Stimulated activated CD8-positive, alpha-beta memory T cell treated with anti-CD3 and anti-CD28 coated beads, Interleukin-4, amount 100 ng/mL, for 1 hour (primary cell): ENCODE measurements at places on chromosomes 12 and 14.

GRCh38 chr12:4938900-4939299 is 29.2 kb downstream of the KCNA1 start:
- no peak for DNase-seq

DNA sequence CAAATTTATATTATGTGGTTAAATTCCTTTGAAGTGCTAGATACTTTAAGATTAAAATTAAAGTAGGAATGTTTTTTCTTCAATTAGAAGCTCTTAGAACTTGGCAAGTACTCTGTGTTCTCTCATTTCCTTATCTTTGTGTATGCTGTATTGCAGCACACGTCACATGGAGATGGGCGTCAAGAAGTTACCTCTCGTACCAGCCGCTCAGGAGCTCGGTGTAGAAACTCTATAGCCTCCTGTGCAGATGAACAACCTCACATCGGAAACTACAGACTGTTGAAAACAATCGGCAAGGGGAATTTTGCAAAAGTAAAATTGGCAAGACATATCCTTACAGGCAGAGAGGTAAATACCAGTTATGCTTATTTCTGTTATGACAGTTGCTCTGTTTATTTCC is 19.7 kb downstream of the MARK3 start:
- DNase-seq = no peak

- DNase-seq = no peak
Measured at GRCh38 chr12:15225136-15225862, 4.1 kb upstream of the RERG start.

GRCh38 chr14:63616015-63616414 is 25.7 kb downstream of the WDR89 start:
- DNase-seq = no peak

DNA sequence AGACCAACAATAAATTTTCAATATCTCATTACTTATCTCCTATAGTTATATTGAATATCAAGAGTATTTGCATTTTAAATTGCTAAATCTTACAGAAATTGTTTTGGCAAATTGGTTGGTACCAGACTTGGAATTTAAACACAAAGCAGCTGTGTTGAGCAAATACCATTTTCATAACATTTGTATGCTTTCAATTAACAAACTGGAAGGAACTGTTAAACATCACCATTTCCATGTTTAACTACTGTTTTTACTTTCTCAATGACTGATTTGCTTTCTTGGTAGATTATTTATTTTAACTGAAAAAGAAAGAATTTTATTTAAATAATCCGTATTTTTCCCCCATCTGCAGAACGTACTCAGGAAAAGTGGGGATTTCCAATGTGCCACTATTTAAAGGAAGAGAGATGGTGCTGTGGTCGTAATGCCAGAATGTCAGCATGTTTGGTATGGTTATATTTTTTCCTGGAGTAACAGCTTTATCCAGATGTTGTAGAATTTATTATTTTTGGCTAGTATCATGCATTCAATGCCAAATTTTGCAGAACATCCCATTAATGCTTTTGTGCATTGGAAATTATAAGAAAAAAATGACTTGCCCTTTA is 72.3 kb downstream of the METTL25 start:
- DNase-seq = no peak

GRCh38 chr12:3456809-3457208 is 34.2 kb upstream of the PRMT8 start:
- DNase-seq = no peak

DNA sequence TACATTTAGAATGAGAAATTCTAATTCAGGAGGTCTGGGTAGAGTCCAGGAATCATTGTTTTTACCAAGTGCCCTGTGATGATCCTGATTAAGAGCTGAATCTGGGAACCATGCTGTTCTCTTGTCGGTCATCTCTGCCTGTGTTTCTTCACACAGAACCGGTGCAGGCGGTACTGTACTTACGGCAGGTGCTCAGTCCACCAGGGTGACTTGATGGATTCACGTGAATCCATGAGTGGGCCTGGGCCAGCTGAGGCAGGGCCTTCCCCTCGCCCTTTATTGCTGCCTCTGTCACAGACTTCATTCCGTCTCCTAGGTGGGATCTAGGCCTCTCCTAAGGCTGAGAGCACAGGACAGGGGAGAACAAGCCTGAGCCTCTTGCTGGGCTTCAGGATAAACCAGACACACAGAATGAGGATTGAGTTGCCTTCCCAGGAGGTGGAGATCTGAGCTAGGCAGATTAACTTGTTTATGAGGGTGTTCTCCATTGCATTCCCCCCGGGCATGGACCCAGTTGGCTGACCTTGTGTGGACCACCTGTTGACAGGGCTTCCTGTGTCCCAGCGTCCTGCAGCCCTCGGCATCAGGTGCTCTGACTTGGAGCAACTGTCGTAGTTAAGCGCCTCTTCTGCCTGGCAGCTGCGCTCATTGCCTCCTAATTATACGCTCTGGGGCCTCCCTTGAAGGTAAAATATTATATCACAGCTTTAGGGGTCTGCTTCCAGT is 42.1 kb downstream of the B4GALNT3 start:
- no peak for DNase-seq

- DNase-seq = no peak
Measured at GRCh38 chr14:59998564-59998963, 78.6 kb downstream of the LRRC9 start.

GRCh38 chr12:126157575-126157966 is 1092.3 kb downstream of the AACS start:
- no peak for DNase-seq

DNA sequence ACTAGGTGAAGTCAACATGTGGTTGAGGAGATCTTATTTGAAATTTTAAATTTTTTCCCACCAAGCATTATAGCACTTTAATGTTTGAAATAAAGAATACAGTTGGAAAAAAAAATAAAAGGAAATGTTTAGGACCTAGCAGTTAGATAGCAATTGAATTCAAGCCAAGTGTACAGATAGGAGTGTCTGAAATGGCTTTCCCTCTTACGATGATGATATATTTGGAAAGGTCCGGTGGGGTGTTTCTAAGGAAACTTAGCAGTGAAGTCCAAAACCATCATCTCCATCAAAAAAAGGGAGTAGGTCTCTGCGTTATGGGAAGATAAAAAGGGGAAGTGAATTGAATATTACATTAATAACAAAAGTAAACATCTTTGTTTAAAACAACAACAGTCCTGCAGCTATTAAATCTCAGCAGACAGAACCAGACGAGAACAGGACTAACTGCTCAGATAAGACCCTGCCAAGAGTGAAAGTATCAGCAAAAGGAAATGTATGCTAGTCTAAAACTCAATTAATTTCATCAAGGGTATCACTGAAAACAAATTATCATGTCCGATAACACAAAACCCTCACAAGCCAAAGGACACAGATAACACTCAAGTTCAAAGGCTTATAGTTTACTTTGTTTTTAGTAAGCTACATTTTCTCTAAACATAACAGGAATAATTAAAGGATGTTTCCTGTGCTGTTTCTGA is 242.0 kb downstream of the BMP4 start:
- no peak for DNase-seq

DNA sequence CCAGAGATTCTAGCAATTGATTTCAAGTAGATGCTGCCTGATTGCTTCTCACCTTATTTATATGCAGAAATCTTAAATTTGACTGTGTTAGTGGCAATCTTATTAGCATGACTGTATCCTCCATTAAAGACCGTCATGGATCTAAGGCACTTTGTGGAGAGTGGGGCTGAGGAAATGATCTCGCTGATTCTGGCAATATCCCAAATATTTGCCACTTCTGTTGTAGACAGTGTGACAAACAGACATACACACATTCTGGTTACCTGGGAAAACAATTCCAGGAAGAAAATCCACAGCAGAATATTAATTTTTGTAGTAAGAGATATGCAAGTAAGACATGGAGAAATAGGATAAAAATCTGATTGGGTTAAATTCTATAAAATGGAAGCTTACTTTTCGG is 269.0 kb upstream of the G2E3 start:
- DNase-seq = no peak

DNA sequence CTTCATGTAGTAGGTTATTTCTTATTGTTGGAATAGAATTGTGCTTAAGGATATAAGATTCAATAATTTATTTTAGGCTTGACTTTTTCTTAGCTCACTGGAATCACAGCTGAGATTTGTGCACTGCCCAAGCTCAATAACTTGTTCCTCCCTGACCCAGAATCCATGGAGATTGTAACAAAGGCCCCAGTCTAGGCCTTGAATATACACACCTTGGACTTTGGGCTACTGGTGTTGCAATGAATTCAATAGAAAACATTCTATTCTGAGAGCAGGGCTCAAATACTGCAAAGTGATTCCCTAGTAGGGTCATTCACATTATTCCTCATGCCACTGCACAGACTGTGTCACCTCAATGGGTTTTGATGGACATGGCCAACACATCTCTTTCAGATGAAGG is 352.4 kb downstream of the GALC start:
- no peak for DNase-seq

GRCh38 chr14:76245097-76245496 is 93.4 kb downstream of the GPATCH2L start:
- DNase-seq = no peak

DNA sequence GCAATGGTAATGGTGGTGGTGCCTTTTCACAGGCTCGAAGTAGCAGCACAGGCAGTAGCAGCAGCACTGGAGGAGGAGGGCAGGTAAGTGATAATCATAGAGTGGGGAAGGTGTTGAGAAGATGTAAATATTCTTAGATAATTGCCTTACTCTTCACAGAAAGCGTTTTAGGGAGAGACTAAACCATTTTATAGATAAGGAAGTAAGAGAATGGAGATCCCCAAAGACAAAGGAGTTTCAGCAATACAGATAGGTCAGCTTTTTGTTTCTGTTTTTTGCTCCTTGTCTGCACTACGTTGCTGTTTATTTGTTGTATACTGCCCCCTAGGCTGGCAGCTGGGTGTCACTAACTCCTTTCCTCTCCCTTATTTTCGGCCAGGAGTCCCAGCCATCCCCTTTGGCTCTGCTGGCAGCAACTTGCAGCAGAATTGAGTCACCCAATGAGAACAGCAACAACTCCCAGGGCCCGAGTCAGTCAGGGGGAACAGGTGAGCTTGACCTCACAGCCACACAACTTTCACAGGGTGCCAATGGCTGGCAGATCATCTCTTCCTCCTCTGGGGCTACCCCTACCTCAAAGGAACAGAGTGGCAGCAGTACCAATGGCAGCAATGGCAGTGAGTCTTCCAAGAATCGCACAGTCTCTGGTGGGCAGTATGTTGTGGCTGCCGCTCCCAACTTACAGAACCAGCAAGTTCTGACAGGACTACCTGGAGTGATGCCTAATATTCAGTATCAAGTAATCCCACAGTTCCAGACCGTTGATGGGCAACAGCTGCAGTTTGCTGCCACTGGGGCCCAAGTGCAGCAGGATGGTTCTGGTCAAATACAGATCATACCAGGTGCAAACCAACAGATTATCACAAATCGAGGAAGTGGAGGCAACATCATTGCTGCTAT is 2.0 kb downstream of the SP1 start:
- no peak for DNase-seq

GRCh38 chr14:75147423-75148071 is 20.7 kb upstream of the NEK9 start:
- DNase-seq = no peak

GRCh38 chr14:48771717-48772116 is 814.5 kb downstream of the RPS29 start:
- DNase-seq = no peak

DNA sequence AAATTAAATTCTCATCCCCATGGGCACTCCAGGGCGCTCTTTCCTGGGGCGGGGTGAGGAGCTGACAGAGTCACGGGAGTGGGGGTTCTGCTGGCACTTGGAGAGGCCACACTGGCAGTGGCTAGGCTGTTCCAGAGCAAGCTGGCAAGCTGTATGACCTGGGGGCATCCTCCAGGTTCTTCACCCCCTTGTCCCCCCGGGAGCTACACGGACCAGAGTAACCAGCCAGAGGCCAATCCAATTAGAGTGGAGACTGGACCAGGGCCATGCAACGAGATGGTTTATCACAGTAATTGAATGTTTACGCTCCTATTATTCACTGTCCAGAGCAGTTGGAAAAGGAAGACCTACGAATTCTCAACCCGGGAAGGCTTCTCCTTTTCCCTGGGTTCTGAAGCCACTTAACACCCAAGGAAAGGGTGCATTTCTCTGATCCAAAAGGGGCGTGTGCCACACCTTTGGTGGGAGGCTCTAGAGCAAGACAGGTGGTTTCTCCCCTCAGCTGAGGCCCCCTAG is 43.8 kb upstream of the PNMA1 start:
- no peak for DNase-seq

DNA sequence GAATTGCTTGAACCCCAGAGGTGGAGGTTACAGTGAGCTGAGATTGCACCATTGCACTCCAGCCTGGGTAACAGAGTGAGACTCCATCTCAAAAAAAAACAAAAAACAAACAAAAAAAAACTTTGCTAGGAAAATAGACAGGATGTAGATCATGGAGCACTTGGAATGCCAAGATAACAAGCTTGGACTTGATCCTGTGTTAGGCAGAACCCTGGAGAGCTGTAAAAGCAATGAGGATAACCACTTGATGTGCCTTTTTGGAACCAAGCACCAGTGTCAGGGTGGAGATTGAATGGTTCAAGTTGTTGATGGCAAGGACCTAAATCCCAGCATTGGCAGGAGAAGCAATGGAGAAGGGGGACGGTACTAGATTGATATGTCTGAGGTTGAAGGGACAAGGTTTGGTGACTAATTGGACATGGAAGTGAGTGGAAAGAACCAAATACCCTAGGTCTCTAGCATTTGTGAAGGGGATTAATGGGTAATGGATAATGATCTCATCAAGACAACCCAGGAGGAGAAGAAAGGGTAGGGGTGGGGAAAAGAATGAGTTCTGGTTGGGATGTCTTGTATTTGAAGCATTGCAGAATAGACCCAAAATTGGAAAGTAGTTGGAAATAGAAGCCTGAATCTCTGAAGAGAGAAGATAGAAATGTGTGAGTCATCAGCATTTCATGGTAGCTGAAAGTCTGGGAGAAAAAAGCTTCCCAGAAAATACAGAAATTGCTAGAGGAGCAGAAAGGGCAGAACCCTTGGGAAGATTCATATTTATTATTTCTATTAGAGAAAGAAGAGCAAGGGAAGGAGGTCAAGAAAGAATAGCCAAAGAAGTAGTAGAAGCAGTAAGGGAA is 176.7 kb downstream of the NUAK1 start:
- no peak for DNase-seq
